ENCODE measurements at places on chromosomes 2 and 18.

- DNase-seq: no peak
These were observed 246.4 kb upstream of the RAB12 start for GRCh38 chr18:8362863-8363262.

GRCh38 chr2:131067465-131068125 lies 25.7 kb downstream of the FAM168B start:
- DNase-seq: no peak

GRCh38 chr18:76274468-76275289 lies 220.4 kb downstream of the ZNF516 start:
- DNase-seq: peak; percentile 37

DNA sequence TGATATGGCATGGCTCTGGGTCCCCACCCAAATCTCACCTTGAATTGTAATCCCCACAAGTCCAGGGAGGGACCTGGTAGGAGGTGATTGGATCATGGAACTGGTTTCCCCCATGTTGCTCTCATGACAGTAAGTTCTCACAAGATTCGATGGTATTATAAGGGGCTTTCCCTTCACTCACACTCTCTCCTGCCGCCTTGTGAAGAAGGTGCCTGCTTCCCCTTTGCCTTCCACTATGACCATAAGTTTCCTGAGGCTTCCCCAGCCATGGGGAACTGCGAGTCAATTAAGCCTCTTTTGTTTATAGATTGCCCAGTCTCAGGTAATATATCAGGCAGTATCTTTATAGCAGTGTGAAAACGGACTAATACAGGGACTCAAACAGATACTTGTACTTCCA lies 50.4 kb upstream of the ZNF532 start:
- DNase-seq: no peak

DNA sequence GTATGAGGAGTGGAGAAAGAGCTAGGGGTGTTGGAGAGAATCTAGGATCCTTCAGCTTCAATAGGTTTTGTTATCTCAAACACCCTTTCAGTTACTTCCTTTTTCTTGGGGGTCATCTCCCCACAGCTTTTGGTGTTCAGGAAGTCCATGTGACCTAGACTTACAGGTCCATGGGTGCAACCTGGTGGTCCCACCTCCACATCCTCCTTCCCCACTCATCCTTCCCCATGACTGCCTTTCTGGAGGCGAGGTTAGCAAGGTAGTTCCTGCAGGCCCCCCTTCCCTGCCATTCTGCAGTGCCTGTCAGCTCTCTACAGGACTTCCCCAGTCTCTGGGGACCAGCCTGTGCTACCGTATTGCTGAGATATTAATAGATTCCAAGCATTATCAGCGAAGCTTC lies 107.6 kb downstream of the TMEM17 start:
- no peak for DNase-seq

DNA sequence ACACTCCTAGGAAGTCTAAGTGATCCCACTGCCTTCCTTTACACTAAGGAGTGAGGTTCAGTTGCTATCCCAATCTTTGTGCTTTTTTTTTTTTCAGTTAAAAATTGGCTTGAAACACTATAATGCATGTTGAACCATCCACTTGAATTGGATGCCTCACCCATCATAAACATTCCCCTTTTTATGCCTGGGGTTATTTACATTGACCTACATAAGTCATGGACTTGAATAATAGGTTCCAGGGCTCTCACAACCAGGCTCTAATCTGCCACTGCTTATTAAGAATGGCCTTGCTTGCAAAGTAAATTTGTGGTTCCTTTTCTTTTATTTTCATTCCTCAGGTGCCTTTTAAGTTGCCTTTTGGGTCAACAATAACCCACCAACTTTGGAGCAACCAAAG lies 236.1 kb upstream of the MEIS1 start:
- DNase-seq: no peak

GRCh38 chr18:21099442-21099841 lies 12.2 kb downstream of the ROCK1 start:
- DNase-seq: no peak

- DNase-seq: no peak
These were observed 56.2 kb downstream of the ZCCHC2 start for GRCh38 chr18:62578980-62579511.

DNA sequence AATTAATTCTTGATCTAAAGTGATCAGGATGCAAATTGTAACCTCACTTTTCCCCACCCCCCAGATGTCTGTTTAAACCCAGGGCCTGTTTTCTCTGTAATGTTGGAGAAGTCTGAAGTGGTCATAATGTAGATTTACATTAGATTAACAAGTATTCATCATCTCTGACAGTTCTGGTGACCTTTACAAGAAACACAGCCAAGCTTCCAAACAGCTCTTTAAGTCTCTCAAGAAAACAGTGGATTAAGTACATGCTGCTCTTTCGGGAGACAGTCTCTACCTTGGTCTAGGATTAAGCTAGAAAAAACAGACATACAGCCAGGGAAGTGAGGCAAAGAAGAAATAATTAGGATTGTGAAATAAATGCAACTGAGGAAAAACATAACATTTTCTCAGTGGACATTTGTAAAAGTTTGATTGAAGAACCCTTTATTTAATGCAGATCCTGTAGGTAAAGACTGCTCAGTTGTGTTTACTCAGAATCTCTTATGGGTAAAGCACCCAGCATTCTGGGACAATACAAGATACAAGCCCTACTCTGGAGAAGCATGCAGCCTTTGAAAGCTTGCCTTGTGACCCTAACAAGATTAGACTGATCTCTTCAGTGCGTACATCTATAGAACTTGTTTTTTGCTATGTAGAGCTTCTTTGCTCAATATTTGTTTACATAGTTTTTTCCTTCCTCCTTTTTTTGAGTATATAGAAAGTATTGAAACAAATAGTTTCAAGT lies 203.9 kb downstream of the PHLPP1 start:
- DNase-seq: no peak

- no peak for DNase-seq
These were observed 44.4 kb downstream of the FBLN7 start for GRCh38 chr2:112182581-112183034.

GRCh38 chr2:111946294-111947114 lies 48.1 kb downstream of the MERTK start:
- DNase-seq: no peak

- DNase-seq: no peak
These were observed 657.7 kb downstream of the TMEM182 start for GRCh38 chr2:103419506-103419905.

- no peak for DNase-seq
These were observed 172.7 kb upstream of the ZEB2 start for GRCh38 chr2:144692661-144693060.

DNA sequence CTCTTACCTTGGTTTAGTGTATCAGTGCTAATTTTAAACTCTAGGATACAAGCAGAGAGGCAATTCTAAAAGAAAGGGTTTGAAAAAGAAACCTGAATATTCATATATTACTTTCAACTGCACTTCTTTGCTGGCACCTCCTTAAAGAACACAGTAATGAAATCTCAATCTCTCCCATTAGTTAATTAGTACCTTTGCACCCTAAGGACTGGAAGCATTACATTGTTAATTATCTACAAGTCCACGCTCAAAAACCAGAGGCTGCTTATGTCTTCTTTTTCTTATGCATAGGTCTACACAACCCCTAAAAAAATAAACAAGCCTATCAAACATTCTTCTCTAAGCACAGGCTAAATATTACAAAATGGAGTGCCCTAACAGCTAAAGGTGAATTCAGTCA lies 20.2 kb downstream of the EPHA4 start:
- no peak for DNase-seq

- no peak for DNase-seq
These were observed 48.5 kb upstream of the LOXHD1 start for GRCh38 chr18:46705521-46705920.

GRCh38 chr2:187991389-187991788 lies 300.3 kb upstream of the GULP1 start:
- no peak for DNase-seq

DNA sequence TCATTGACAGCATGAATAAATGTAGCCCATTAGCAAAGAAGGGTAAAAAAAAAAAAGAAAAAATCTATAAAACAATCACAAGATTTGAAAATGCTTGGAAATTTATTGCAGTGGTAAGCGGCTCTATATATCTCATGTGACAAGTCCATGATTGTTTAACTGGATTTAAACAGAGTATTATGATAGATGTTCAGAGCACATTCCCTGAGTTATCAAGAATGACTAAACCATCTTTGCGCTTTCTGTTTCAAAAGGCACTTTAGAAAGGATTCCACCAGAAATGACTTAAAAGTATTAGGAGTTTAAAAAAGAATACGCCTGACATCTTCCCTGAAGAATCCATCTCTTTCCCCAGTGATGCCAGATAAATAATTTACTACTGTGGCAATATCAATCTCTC lies 409.5 kb upstream of the UBE2E3 start:
- no peak for DNase-seq

- DNase-seq: no peak
These were observed 130.1 kb downstream of the NFATC1 start for GRCh38 chr18:79525556-79526467.

DNA sequence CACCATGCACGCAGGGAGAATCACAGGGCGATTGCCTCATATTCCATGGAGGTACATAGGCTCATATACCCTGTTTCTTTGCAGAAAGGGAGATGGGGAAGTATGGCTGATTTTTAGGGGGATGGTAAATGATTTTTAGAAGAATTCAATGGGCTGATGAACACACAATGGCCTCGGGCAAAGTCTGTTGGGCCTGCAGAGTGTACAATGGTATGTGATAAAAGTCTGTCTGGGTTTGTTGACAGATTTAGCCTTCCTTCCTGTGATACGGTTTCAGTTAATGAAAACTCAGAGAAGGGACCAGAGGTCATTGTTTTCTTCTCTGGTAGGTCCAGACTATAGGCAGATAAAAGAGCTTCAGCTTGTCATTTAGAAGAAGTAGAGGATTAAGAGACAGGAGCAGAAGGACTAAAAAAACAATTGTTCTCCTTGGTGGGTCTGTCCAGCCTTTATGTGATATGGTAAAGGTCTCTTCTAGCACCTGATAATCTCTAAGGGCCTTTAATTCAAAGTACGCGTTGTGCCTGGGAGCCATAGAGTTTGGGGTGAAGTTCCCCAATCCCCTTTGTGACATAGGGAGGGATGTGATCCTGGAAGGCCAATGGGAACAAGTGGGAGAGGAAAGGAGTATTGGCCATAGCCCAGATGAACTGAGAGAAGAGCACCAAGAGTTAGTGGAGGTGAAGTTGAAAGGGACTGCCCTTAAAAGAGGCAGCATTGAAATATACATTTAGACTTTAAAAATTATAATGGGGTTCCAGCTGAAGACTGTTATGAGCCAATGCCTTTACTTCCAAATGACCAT lies 107.5 kb upstream of the SERPINE2 start:
- DNase-seq: no peak

DNA sequence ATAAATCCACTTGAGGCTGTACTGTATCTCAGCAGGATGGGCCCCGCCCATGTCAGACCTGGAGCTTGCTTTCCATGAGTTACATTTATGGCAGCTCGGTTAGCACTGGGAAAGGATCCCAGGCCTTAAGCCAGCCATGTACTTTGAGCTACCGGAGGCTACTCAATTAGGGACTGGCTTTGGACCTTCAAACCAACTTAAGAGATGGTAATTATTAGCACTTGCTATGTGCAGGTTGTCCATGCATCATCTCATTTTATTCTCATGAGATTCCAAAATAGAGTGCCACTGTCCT lies 64.4 kb downstream of the ACTR2 start:
- no peak for DNase-seq

- no peak for DNase-seq
These were observed 74.3 kb downstream of the BCL2L11 start for GRCh38 chr2:111194835-111195621.

DNA sequence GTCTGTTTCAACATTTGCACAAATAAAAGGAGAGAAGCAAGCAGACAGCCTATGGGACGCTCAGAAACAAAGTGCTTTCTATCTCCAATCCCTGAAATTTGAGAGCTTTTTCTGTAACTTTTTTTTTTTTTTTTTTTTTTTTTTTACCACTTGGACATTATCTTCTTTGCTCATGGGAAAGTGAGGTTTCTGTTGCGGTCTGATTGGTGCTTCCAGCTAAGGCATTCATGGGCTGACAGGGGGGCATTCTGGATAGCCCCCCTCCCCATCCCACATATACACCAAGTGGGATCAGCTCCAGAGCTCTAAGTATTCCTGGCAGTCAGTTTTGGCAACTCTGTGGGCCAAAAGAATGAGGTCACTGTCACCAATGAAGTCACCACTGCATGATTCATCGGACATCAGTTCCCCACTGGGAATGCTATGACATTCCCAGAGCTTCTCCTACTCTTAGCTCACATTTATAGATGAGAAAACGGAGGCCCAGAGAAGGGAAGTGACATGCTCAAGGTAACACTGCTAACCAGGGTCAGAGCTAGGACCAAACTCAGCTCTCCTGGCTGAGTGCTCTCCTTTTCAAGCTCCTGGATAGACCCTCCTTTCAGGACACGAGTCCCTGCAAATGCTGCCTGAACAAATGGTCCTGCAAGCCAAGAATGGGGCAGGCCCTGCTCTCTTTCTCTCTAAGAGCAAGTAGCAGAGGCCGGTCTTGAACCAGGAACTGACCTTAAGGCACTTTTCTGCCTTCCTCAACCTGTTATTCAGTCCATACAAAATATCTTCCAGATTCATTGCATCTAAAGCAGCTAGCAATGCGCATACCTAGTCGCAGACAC lies 61.3 kb downstream of the TMEM247 start:
- DNase-seq: no peak

DNA sequence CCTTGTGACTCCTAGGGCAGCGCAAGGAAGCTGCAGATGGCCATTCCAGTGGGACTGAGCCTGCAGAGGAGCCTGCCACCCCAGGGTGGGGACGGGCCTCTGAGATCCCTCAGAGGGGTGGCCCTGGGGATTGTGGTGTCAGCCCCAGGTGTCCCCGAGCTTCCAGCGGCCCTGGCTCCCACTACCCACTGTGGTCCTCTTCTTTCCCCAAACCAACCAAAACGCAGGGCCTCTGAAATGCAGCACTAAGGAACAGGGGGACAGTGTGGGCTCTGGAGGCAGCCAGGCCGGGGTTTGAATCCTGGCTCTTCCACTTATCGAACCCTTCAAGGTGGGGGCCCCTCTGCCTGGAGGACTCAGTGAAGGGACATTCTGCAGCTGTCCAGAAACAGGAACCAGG lies 32.7 kb downstream of the ATOH8 start:
- no peak for DNase-seq

- DNase-seq: no peak
These were observed 18.2 kb downstream of the DBI start for GRCh38 chr2:119384971-119385370.

GRCh38 chr2:14843507-14844204 lies 211.1 kb downstream of the LRATD1 start:
- DNase-seq: no peak

DNA sequence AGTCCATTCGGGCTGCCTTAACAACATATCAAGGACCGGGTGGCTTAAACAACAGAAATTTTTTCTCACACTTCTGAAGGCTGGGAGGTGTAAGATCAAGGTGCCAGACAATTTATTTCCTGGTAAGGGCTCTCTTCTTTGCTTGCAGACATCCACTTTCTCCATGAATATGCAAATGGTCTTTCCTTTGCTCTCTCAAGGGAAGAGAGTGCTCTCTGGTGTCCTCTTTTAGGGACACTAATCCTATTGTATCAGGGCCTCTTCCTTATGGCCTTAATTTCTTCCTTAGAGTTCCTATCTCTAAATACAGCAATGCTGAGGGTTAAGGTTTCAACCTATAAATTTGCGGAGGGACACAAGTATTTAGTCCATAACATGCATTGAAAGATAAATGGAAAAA lies 770.8 kb downstream of the DSC3 start:
- no peak for DNase-seq

GRCh38 chr2:42949125-42949524 lies 156.7 kb upstream of the HAAO start:
- no peak for DNase-seq
